ENCODE measurements at places on chromosomes 1 and 21.
A peak's percentile ranks its signal among the peaks of the same experiment; 100 is the strongest.

GRCh38 chr21:41611966-41612606 lies 104.1 kb upstream of the TMPRSS2 start:
- DNase-seq, result no peak

GRCh38 chr1:101444873-101445618 lies 208.2 kb downstream of the S1PR1 start:
- no peak for DNase-seq

DNA sequence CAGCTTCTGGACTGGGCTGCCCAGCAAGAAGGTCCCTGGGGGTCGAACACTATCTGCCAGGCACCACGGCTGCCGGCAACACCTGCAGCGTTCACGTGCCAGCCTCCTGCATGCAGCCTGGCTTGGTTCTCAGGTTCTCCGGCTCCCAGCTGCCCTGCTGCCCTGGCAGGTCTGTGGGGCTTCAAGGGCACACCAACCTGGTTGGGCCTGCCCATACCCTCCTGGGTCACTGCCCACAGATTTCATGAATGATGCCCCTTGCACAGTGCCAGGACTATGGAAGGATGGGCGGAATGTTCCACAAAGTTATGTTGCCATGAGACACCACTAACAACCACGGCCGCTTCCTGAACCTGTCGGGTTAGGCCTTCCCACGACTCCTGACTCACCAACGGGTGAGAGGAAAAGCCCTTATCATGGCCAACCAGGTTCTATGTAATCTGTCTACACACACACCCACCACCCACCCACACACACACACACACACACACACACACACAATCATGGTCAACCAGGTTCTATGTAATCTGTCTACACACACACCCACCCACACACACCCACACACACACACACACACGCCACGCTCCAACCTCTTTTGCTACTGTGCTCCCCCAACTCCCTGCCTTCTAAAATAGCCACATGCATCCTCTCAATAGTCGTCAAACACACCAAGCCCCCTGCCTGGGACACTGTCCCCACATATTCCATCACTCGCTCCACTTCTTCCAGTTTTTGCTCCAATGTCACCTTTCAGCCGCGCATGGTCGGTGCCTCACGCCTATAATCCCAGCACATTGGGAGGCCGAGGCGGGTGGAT lies 32.2 kb downstream of the HSPG2 start:
- peak; percentile 84 for DNase-seq

GRCh38 chr1:163054181-163054591 lies 15.0 kb upstream of the RGS4 start:
- no peak for DNase-seq

- DNase-seq, result no peak
These were observed 17.6 kb upstream of the PARP1 start for GRCh38 chr1:226425431-226426031.

GRCh38 chr1:204445860-204446412 lies 34.3 kb upstream of the PPP1R15B start:
- DNase-seq, result no peak

GRCh38 chr1:228037401-228038386 lies 30.9 kb downstream of the WNT3A start:
- no peak for DNase-seq

- no peak for DNase-seq
These were observed 207.5 kb upstream of the JUN start for GRCh38 chr1:58991305-58991704.

DNA sequence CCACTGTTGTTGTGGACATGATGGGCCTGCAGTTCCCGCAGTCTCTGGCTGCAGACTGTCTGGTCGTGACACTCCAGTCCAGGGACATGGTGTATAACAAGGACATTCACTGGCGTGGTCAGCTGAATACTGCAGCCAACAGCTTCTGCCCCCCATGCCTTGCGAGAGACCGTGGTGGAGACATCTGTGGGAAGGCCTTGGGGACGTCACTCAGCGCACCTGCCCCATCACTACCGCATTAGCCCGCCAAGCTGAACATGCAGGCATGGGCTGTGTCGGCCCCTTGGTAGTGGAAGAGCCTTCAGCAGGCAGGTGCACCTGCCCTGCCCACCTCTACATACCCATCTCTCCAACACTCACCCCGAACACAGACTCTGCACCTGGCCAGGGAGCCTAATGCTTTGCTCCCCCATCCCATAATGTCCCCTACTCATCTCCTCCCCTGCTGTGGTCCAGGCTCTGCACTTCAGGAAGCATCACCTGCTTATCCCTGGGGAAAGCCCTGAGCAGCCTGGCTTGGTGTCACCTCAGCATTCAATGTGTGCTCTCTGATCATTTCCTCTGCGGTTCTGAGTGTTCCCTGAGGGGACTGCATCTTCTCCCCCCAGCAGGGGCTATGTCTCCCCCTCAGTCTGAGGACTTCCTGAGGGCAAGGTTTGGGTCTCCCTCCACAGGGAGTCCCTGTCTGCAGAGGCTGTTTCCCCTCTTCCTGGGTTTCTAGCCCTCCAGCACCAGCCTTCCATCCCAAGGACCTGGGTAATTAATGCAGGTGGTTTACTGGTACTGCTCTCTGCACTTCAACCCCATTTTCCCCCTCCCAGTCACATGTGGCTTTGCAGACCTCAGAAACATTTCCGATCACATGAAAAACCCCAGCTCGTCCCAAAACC lies 3.2 kb downstream of the PGLYRP4 start:
- DNase-seq, result no peak

GRCh38 chr1:67535474-67535873 lies 105.3 kb upstream of the SERBP1 start:
- peak; percentile 88 for DNase-seq

GRCh38 chr1:53449021-53449420 lies 10.2 kb upstream of the DMRTB1 start:
- DNase-seq, result peak; percentile 58

DNA sequence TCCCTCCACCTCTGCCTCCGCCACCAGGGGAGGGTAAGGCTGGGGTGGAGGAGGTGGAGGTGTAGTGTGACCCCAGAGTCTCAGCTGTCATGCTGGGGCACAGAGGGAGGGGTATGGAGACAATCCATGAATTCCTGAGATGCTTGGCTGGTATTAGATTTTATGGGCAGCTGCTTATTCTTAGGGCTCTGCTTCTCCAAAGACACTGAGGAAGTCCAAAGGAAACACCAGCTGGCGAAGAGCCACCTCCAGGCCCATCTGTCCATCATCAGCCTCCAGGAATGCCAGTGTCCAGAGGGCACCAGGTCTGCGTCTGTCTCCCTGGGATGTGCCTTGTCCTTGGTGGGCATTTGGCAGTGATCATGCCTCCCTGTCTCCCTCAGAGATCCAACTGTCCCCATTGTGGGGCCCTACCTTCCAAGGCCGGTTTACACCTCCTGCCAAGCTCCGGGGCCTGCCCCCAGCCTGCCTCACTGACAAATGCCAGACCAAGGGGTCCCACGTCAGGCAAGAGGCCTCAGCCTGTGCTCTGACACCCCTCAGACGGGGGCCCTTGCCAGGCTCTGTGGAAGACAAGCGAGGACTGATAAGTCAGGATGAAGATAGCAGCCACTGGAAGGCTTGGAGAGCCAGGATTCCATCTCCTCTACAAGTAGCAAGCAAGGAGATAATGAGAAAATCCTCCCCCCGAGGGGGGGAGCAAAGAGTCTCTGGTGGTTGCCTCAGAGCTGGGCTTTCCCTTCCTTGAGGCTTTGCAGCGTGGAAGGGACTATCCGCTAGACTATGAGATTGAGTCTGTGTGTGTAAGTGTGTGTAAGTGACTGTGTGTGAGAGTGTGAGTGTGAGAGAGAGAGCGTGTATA lies 1.6 kb downstream of the TNNI1 start:
- no peak for DNase-seq

- no peak for DNase-seq
These were observed 3.6 kb downstream of the AK4 start for GRCh38 chr1:65151641-65152040.

- DNase-seq, result no peak
These were observed 64.4 kb upstream of the GJA5 start for GRCh38 chr1:147824798-147825197.

- peak; percentile 97 for DNase-seq
These were observed 38.0 kb downstream of the TMEM50B start for GRCh38 chr21:33441489-33442477.

- peak; percentile 91 for DNase-seq
These were observed 511 bp upstream of the SNX27 start for GRCh38 chr1:151611288-151611790.

GRCh38 chr1:41813226-41813625 lies 105.5 kb downstream of the HIVEP3 start:
- no peak for DNase-seq

- no peak for DNase-seq
These were observed 20.6 kb downstream of the RUNX1 start for GRCh38 chr21:35028451-35028978.

DNA sequence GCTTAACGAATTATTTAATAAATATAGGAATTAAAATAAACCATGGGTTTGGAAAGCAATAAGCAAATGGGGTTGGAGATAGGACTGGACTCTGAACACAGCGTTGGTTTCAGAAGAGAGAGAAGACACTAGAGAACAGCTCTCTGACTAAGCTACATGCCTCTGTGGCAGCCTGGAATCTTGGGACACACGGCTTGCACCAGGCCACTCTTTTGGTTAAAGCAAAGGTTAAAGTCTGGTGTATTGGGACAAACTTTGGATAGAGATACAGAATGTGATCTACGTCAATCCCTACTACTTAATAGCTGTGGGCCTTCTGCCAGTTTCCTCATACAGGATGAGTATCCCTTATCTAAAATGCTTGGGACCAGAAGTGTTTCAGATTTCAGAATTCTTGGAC lies 49.7 kb upstream of the HSD17B7 start:
- peak; percentile 42 for DNase-seq

GRCh38 chr21:31447505-31447904 lies 103.4 kb upstream of the TIAM1 start:
- DNase-seq, result no peak

- DNase-seq, result no peak
These were observed 16.0 kb upstream of the SLC2A7 start for GRCh38 chr1:9042272-9042671.

- peak; percentile 79 for DNase-seq
These were observed 132.2 kb downstream of the CLIC6 start for GRCh38 chr21:34800797-34801518.

DNA sequence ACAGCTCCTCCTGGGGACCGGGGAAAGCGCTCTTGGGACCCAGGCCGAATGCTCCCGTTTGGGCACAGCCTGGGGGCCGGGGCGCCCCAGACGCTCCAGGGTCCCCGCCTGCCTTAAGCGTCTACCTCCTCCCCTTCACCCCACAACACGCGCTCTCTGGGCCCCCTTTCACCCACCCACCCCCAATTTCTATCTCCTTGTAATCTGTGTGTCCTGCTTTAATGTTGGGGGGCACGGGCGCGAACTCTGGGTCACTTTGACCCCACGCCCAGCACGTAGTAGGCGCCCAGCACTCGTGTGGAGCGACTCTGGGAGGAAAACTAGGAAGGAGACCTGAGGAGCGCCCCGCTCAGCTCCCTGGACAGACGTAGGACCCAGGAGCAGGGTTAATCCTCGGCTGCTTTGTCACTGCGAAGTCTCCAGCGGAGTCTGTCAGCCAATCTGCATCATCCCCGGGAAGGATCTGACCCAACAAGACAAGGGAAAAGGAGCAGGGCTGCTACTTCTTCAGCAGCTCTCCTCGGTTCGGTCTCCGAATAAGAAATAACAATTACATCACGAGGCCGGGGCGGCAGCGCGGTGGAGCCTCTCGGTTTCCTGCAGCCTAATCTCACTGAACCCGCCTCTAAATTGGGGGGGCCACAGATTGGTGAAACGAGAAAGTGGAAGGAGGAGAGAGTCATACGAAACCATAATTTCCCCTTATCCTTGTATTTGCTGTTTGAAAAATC lies 757 bp upstream of the NRIP1 start:
- DNase-seq, result peak; percentile 86

GRCh38 chr1:204703826-204704612 lies 18.5 kb upstream of the LRRN2 start:
- no peak for DNase-seq

GRCh38 chr1:117527074-117527473 lies 78.8 kb upstream of the TENT5C start:
- DNase-seq, result no peak

DNA sequence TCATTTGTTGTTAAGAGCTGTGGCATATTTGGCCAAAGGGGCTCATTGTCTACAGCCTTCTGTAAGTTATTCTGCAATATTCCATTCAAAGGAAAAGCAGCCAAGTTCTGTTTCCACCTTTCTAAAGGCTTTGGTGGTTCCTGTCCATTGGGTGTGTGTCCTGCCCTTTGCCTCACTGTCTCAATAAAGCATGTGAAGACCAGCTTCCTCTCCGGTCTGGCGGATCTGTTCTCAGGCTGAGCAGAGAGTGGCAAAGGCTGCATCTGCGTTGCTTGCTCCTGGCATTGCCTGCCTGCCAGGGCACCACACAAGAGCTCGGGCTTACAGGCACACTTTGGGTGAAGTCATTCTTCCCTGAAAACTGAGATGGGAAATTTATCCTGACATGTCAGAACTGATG lies 34.9 kb downstream of the ST6GALNAC3 start:
- no peak for DNase-seq

DNA sequence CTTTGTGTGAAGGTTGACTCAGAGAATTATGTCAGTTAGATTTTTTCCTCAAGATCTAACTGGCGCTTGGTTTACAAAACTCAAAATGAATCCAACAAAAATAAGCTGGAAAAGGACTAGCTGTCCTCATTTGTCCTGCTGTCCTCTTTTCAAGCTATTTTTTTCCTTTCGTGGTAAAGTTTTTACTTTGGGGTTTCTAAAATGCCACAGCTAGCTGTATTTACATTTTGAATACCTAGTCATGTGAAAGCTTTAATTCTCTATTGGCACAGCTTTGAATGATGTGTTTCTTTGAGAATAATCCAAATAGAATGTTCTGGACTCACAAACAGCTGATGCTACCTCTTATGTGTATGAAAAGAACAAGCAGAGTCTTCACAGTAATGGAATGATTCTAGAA lies 673.6 kb upstream of the NR5A2 start:
- DNase-seq, result no peak

DNA sequence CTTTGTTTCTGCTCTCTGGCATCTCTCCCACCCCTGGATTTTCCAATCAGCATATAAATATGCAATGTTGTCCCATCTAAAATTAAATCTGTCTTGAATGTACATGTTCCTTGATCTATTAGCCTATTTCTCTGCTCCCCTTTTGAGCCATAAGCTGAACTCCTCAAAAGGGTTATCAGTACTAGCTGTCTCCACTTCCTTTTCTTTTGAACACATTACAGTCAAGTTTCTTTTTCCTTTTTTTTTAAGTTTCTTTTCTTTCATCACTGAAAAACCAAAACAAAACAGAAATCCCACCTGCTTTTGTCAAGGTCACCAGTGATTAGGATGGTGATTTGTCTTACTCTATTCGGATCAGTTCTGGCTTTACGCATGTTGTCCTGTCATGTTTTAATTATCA lies 29.3 kb downstream of the XCL2 start:
- no peak for DNase-seq

GRCh38 chr21:44487831-44488230 lies 32.5 kb downstream of the LRRC3 start:
- peak; percentile 26 for DNase-seq

DNA sequence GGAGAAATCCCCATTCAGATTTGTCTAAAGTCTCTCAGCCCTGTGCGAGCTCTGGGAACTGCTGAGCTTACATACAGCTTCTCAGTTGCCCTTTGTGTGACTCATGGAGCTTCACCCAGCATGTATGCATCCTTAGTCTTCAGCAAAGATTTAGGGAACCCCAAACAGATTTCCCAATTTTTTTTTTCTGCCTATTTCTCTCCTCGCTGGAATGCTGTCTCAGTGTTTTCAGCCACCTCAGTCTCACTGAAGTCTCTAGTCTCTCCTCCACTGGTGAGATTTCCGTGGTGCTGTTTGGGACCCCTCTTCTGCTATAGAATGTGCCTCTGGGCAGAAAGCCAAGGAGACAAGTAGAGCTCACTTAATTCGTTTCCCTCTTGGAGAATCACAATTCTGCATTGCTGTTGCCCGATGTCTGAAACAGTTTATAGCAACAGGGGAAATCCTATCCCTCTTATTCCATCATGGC lies 28.1 kb upstream of the TXLNA start:
- peak; percentile 86 for DNase-seq
